ENCODE measurements at places on chromosomes 5 and 9.

- DNase-seq = no peak
These were observed 341.0 kb downstream of the EBF1 start for GRCh38 chr5:158758675-158759074.

DNA sequence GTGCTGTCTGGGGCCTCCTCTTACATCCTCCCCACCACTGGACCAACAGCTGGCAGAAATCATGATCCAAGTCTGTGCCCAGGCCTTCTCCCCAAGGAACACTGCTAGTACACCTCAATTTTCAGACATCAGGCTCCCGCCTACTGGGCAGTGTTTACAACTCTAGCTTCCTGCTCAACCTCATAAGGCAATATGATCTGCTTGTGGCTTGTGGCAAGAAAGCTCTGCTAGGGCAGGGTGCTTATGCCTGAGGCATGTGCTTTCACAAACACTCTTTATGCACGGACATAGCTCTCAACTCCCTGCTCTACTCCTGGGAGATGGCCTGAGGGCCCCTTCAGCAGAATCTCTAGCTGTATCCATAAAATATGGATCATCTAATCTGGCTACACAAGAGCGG lies 32.5 kb downstream of the SH3TC2 start:
- DNase-seq = no peak

GRCh38 chr5:148913985-148914431 lies 87.6 kb downstream of the ADRB2 start:
- no peak for DNase-seq

GRCh38 chr5:125210242-125210947 lies 464.0 kb upstream of the ZNF608 start:
- DNase-seq = no peak

GRCh38 chr5:153699035-153699434 lies 208.6 kb downstream of the GRIA1 start:
- no peak for DNase-seq

- DNase-seq = no peak
These were observed 19.2 kb downstream of the NKD2 start for GRCh38 chr5:1027631-1028441.

GRCh38 chr9:72441848-72442607 lies 77.0 kb upstream of the ZFAND5 start:
- no peak for DNase-seq

DNA sequence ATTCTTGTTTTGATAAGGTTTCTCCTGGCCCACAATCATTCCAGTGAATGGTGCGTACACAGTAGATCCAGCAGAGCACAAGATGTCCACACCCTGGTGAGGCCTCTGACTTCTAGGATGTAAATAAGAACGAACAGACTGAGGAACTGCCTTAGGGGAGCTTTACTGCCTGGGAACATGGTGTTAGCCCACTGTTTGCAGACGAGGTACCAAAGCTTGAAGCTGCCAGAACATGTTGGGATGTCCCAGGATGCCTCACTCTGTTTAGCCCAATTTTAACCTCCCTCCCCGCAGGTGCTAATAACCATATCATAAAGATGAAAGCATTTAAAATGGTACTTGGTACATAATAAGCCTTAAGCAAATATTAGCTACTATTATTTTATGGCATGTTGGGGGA lies 3.5 kb downstream of the LECT2 start:
- no peak for DNase-seq

DNA sequence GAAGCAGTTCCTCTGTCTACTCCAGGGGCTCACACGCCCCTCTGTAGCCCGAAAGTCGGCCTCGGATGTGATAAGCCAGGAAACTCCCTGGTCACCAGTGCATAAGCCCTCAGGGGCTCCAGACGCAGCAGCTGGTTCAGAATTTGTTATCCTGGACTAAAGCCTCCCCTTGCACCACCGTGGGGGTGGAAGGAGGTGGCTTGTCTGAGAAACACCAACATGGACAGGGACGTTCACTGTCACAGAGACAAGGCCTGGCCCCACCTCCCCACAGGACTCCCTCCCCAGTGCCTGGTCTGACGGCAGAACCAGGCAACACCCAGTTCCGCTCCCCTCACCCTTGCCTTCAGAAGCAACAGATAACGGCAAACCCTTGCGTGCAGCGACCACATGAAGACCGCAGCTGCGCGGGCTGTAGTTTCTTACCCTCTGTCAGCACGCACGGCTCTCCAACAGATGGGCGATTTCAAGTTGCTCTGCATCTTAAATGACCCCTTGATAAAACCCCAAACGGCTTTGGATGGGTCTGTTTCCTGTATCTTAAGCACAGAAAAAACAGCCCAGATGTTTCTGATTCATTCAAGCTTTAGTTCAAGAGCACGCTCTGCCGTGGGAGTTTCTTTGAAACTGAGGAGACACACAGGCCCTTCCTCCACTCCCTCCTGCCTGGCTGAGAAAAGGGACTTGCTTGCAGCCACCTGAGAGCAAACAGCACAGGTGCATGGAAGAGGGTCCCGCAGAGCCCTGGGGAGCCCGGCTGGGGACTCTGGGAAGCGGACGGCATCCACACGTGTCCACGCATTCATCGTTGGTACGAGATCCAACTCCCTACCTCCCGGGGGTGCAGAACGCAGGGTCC lies 44.7 kb upstream of the NKD2 start:
- peak; percentile 74 for DNase-seq

GRCh38 chr9:107215381-107215780 lies 67.7 kb upstream of the RAD23B start:
- DNase-seq = no peak

DNA sequence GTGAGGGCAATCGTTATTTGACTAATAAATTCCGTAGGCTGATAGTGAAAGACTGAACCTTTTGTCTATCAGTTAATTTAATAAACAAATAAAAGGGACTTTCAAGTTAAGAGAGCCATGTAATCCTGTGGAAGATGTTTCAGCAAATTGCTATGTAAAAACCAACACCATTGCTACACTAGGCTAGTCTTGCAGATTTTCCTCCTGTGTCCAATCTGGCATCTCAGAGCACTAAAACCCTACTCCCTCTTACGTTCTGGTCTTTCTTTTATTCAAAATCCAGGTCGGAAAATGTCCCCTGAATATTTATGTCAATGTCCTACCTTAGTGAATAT lies 478.8 kb upstream of the TNC start:
- no peak for DNase-seq

GRCh38 chr9:549455-549997 lies 292.0 kb upstream of the DMRT1 start:
- no peak for DNase-seq

DNA sequence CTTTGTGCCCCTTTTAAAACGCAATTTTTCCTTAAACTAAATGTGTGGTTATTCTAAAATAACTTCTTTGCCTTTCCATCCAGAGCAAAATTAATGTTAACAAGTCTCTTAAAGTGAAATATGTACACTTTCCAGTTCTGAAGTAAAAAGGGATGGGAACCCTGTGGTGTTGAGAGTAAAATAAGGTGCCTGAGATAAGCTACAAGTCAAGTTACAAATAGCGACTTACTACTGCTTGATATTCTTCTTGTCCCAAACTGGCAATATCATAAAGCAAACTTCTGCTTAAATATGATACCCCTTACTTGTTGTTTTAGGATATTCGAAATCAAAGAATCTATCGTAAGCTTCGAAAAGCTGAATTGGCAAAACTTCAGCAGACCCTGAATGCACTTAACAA lies 18.3 kb upstream of the F2R start:
- DNase-seq = no peak

DNA sequence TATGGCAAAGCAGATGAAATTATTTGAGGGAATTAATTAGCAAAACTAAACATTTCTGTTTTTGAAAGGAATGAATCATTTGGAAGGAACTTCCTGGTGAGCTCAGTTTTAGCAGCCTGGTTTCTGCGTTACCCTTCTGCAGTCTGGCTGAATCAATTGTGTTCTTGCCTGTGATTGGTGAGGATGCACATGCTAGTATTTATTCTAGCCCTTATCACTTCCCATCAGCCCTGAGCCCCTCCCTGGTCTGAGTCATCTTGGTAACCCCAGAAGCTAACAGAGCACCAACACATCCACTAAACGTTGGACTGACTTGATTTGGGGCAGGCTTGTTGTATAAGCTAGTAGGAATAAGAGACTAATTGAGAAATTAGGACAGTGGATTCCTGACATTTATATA lies 6.6 kb downstream of the TJP2 start:
- DNase-seq = peak; percentile 79

GRCh38 chr9:5421163-5421562 lies 16.6 kb downstream of the PLGRKT start:
- DNase-seq = no peak

GRCh38 chr5:169272111-169272510 lies 28.8 kb downstream of the SLIT3 start:
- no peak for DNase-seq

DNA sequence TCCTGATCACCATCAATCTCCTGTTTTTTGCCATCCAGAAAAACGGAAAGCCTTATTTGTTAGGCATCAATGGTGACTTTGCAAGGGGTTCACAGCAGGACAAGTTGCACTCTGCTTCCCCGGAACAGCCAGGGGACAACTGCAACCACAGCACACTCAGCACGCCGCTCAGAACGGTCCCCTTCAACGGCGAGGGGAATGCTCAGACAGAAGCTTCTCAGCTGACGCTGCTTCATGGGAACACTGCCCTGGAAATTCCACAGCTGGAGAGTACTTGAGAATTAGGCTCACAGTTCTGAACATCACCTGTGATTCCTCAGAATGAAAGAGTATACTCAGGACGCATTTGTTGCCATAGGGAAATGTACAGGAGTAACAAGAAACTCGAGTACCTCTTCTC lies 40.1 kb upstream of the PLPP6 start:
- no peak for DNase-seq

DNA sequence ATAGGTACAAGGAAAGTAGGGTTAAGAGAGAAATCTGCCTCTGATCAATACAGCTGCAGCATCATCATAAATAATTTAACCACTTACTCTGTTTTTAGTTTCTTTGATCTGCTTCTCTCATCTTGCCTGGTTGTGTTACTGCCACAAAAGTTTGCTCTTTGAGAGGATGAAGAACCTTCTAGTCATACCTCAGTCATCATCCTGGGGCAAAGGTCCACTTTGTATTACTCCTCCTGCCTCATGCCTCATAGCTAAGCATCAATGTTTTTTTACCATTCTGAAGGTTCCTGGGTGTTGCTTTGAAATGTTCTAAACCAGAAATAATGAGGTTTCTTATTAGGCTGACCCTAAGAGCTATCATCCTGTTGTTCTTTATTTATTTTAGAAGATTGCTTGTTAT lies 17.1 kb upstream of the TRIM36 start:
- no peak for DNase-seq

DNA sequence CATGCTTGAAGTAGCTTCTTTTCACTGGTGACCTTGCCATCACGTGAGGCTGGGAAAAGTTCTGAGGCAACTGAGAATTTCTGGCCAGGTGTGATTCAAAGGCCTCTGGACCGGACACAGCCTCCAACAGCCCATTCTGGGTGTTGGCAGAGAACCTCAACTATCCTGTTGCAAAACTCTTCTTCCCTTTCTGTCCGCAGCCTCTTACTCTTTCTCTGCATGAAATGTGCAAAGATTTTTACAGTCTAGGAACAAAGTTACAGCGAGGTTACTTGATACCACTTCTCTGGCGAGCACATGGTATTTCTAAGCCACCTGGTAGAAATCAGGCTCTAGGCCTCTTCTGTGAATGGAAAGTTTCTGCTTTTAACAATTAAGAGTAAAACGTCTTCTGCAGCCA lies 79.2 kb downstream of the FREM1 start:
- DNase-seq = no peak

DNA sequence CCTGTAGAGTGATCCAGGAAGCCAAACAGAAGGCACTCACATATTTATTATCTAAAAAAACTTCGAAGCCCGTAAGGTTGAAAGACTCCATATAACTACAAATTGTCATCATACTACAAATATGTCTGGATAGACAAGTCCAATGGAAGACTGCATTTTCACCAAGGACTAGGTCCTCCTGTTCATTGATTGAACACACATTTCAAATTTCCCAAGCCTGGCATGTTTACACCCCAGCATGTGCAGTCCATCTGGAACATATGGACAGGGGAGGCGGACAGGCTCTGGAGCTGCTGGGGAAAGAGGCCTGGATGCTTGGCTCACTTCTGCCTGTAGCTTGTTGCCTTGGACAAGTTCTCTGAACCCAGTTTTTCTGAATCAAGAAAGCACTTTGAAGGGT lies 378.7 kb downstream of the ENC1 start:
- DNase-seq = no peak

- no peak for DNase-seq
These were observed 59.1 kb upstream of the ENTREP1 start for GRCh38 chr9:69265891-69266290.

DNA sequence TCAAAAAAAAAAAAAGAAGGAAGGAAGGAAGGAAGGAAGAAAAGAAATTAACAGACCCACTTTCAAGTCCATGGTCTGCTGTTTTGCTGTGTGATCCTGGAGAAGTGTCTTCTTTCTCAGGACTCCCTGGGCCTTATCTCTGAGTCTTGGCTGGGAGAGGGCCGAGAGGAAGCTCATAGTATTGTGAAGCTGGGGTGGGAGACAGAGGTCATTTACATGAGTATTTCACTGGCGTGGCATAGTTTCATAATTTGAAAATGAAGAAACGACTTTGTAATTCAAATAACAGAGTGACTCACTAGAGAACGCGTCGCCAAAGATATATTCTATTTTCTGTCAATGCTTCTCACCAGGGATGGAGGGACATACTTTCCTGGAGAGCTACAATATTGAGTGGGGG lies 2.4 kb upstream of the C9orf50 start:
- no peak for DNase-seq

- no peak for DNase-seq
These were observed 5.7 kb downstream of the CMBL start for GRCh38 chr5:10301842-10302610.

GRCh38 chr5:176559683-176560082 lies 10.5 kb downstream of the CDHR2 start:
- DNase-seq = no peak

GRCh38 chr5:107402434-107403227 lies 268.1 kb downstream of the EFNA5 start:
- no peak for DNase-seq

GRCh38 chr5:43148417-43148816 lies 27.7 kb downstream of the ZNF131 start:
- DNase-seq = no peak

GRCh38 chr9:20729523-20729922 lies 45.5 kb downstream of the FOCAD start:
- DNase-seq = no peak

DNA sequence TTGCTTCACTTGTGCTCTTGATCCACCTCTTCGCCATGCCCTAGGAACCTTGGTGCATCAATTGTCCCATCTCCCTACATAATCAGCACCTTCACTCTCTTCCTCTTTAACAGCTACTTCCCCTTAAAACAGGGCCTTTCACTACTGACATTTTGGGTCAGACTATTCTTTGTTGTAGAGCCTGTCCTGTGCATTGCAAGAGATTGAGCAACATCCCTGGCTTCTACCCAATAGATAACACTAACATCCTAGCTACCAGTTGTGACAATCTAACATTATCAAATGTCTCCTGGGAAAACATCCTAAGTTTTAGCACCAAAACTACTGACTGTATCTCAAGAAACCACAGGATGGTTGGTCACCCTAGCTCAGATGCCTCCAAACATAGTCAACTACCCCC lies 854.3 kb upstream of the DMAC1 start:
- no peak for DNase-seq

DNA sequence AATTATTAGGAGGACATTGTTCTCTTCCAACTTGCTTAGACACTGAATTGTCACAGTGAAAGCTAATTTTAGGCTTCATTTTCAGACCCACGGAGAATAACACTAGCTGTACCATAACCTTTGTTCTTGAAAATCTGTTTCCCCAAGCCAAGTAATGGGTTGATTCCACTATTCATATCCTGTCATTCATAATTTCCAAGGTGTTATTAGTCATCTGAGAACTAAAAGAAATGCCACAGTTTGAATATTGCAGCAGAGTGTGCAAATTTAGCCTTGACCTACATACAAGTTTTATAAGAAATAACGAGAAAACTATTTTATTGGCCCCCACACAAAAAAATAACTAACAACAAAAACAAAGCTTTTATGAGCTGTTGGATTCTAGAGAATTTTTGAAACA lies 148.5 kb upstream of the TYRP1 start:
- no peak for DNase-seq
